Fibroblast of the aortic adventitia (primary cell): ENCODE measurements at places on chromosomes 3 and 15. TPM values are rescaled to one million over a fixed set of nuclear protein-coding genes. Genes with fewer than 3 reads are reported as not detected.

Gene C3orf85
- not detected in 2 replicates for total RNA-seq

Gene ST8SIA2
- total RNA-seq = 0.25 TPM in 1 of 2 replicates, not detected in the other

Gene CCK
- 2.3 TPM in 1 of 2 replicates, not detected in the other for total RNA-seq

Gene GOLGA6A
- total RNA-seq = not detected in 2 replicates

Gene LTF
- total RNA-seq = not detected in 2 replicates

Gene NMB
- total RNA-seq = 4.1 TPM in 1 of 2 replicates, not detected in the other

Gene LMAN1L
- total RNA-seq = not detected in 2 replicates

Gene DNASE1L3
- not detected in 2 replicates for total RNA-seq

Gene LEKR1
- total RNA-seq = 0.81 and 2.8 TPM in 2 replicates

Gene ASB14
- under 0.01 TPM in 1 of 2 replicates, not detected in the other for total RNA-seq
